ENCODE measurements at places on chromosomes 3 and 15. TPM values are rescaled to one million over a fixed set of nuclear protein-coding genes. Genes with fewer than 3 reads are reported as not detected.

Gene GRAMD2A
- 4.0 TPM for total RNA-seq

Gene TUBGCP5
- total RNA-seq, result 16.0 TPM

Gene NR2E3
- total RNA-seq, result 0.80 TPM

Gene SLC9A9
- total RNA-seq, result 11.7 TPM

Gene DLL4
- 17.9 TPM for total RNA-seq

Gene RTP1
- total RNA-seq, result not detected

Gene SAXO2
- 54.0 TPM for total RNA-seq

Gene MITF
- total RNA-seq, result 18.1 TPM

Gene RFTN1
- 50.8 TPM for total RNA-seq

Gene PAQR5
- 2.3 TPM for total RNA-seq

Gene LEO1
- 12.4 TPM for total RNA-seq

Gene SERPINI1
- total RNA-seq, result 18.3 TPM

Gene ACTRT3
- 3.2 TPM for total RNA-seq

GRCh38 chr15:55319537-55320237 lies 665 bp downstream of the PIGB start:
- H3K4me3 ChIP-seq, result peak overlapping the region; percentile 83
- no peaks in the 10 kb centered on the region for H3K27me3 ChIP-seq
- H3K27ac ChIP-seq, result peak overlapping the region; percentile 97
- peaks cover 6% of the 10 kb centered on the region for H3K4me1 ChIP-seq

DNA sequence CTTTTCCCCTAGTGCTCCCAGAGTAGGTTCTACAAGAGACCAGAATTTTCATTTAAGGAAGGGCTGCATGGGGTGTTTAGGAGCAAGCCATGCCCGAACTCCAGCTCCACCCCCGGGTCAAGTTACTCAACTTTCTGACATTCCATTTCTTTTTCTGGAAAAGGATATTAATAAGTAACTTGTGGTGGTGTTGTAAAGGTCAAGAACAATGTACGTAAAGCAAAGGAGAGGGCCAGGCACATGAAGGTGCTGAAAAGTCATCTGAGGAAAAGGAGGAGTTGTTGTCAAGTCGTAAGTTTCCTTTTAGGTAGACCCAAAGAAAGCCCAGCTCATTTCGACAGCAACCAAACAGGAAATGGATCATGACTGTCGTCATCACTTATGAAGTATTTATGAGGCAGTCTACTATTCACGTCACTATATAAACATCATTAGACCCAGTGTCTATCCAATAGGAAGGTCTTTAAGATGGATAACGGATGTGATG lies 319.6 kb upstream of the IL12A start:
- H3K36me3 ChIP-seq, result no peaks in the 10 kb centered on the region
- no peaks in the 10 kb centered on the region for H3K4me1 ChIP-seq
- no peak overlapping the region for H3K27ac ChIP-seq
- DNase-seq, result peak; percentile 6
- no peaks in the 10 kb centered on the region for H3K27me3 ChIP-seq
- no peak overlapping the region for H3K4me3 ChIP-seq

GRCh38 chr3:4834403-4834866 lies 144.8 kb upstream of the BHLHE40 start:
- no peaks in the 10 kb centered on the region for H3K4me1 ChIP-seq
- peaks cover 6% of the 10 kb centered on the region for H3K36me3 ChIP-seq
- no peak overlapping the region for H3K4me3 ChIP-seq

DNA sequence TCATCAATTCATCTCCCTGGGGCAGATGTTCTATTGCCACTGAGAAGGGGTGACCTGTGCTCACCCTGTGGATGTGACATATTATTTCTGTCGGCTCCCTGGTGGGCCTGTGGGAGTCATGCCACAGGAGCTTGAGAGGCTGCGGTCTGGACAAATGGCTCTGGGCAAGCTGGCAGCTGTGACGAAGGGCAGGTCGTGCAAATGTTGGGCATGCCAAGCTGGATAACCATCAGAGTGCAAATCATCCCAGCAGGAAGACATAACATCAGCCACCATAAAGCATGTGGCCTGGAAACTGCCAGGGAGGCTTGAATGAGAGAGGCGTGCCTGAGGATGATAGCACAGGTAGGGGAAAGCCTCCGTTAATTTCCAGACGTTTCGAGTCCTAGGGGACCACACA lies 45.3 kb upstream of the FAM3D start:
- H3K36me3 ChIP-seq, result no peaks in the 10 kb centered on the region
- DNase-seq, result no peak
- no peak overlapping the region for H3K4me3 ChIP-seq
- no peaks in the 10 kb centered on the region for H3K4me1 ChIP-seq

- no peak overlapping the region for H3K27ac ChIP-seq
- peaks cover 8% of the 10 kb centered on the region for H3K36me3 ChIP-seq
- peaks cover 25% of the 10 kb centered on the region for H3K4me1 ChIP-seq
Measured at GRCh38 chr15:78449220-78449999, 11.4 kb downstream of the IREB2 start.

GRCh38 chr15:50046867-50047266 lies 72.2 kb downstream of the ATP8B4 start:
- no peaks in the 10 kb centered on the region for H3K4me1 ChIP-seq
- DNase-seq, result no peak
- H3K27ac ChIP-seq, result no peak overlapping the region
- no peak overlapping the region for H3K4me3 ChIP-seq
- no peaks in the 10 kb centered on the region for H3K27me3 ChIP-seq
- H3K36me3 ChIP-seq, result no peaks in the 10 kb centered on the region

DNA sequence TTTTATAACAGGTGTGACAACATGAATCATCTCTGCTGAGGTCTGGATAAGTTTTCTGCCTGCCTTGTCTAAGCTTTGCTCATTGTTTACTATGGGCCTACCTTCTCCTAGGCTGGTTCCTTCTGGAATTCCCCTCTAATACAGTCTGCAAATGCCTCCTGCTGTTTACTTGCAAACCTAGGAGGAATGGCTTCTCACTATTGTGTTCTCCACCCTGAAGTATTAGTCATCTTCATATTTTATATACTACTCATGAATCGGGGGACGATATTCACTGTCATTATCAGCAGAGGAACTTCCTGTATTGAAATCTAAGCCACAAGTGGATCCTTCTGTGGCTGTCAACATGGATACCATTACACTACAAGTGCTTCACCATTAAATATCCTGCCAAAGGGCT lies 154.8 kb downstream of the PLCL2 start:
- peak overlapping the region; percentile 66 for H3K27ac ChIP-seq
- H3K27me3 ChIP-seq, result no peaks in the 10 kb centered on the region
- peaks cover 1% of the 10 kb centered on the region for H3K36me3 ChIP-seq
- no peak for DNase-seq

GRCh38 chr3:17841190-17841828 lies 98.9 kb upstream of the TBC1D5 start:
- no peaks in the 10 kb centered on the region for H3K4me1 ChIP-seq
- H3K27me3 ChIP-seq, result no peaks in the 10 kb centered on the region
- H3K27ac ChIP-seq, result no peak overlapping the region
- peak; percentile 75 for DNase-seq
- no peak overlapping the region for H3K4me3 ChIP-seq

- H3K36me3 ChIP-seq, result no peaks in the 10 kb centered on the region
- no peak overlapping the region for H3K27ac ChIP-seq
- H3K27me3 ChIP-seq, result no peaks in the 10 kb centered on the region
- no peaks in the 10 kb centered on the region for H3K4me1 ChIP-seq
Measured at GRCh38 chr3:153080778-153081240, 81.2 kb upstream of the RAP2B start.

DNA sequence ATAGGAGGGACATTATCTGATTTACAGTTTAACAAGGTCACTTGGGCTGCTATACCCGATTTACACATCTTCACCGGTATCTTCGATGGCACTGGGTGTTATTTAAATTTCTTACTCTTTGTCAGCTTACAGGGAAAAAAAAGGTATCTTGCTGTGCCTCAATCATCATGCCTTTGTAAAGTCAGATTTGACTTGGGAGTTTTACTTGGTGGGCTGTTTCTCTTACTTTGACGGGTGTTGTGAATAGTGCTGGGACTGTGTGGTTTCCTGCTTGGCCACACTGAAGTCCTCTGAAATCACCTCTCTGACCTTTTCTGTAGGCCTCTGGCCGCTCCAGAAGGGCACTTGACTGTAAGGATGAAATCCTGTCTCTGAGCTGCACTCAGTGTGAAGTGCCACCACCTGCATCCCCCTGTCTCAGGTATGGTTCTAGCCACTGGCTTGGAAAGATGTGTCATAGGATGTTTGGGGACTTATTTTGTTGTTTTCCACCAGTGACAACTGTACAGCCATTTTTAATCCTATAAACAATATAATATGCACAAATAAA lies 3.1 kb upstream of the SLC24A1 start:
- no peak for DNase-seq
- H3K27ac ChIP-seq, result no peak overlapping the region
- H3K27me3 ChIP-seq, result no peaks in the 10 kb centered on the region
- no peaks in the 10 kb centered on the region for H3K36me3 ChIP-seq
- peaks cover 7% of the 10 kb centered on the region for H3K4me1 ChIP-seq

- H3K36me3 ChIP-seq, result no peaks in the 10 kb centered on the region
- no peak overlapping the region for H3K4me3 ChIP-seq
- H3K4me1 ChIP-seq, result no peaks in the 10 kb centered on the region
- no peak for DNase-seq
Measured at GRCh38 chr3:4408958-4409357, 58.1 kb downstream of the SUMF1 start.

DNA sequence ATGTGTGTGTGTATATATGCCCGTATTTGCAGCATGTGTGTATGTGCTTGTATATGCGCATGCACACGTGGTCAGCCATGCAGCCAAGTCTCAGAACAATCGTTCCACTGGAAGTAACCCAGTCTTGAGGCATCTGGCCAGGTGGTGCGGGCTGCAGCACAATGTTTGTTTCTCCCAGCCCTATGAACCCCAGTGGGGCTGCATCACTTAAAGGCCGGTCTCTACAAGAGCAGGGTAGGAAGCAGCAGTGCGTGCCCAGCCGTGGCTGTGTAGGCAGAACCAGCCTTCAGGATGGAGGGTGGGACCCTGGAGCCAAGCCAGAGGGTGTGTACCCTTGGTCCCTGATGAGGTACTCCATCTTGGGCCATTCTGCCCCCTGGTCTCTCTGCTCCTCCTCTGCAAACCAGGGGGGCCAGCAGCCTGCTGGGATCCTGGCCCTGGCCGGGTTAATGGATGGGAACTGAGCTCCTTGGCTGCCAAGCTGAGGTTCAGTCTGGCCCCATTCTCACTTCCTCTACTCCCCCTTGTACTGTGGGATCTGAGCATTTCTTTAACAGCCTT lies 11.8 kb downstream of the KLF13 start:
- H3K4me3 ChIP-seq, result no peak overlapping the region
- no peak for DNase-seq
- H3K4me1 ChIP-seq, result peaks cover 24% of the 10 kb centered on the region
- H3K27me3 ChIP-seq, result no peaks in the 10 kb centered on the region
- peak overlapping the region; percentile 54 for H3K27ac ChIP-seq
- H3K36me3 ChIP-seq, result no peaks in the 10 kb centered on the region

- H3K4me1 ChIP-seq, result peaks cover 6% of the 10 kb centered on the region
- no peak overlapping the region for H3K27ac ChIP-seq
- H3K4me3 ChIP-seq, result no peak overlapping the region
- H3K36me3 ChIP-seq, result no peaks in the 10 kb centered on the region
Measured at GRCh38 chr15:39290711-39291435, 290.0 kb upstream of the THBS1 start.

DNA sequence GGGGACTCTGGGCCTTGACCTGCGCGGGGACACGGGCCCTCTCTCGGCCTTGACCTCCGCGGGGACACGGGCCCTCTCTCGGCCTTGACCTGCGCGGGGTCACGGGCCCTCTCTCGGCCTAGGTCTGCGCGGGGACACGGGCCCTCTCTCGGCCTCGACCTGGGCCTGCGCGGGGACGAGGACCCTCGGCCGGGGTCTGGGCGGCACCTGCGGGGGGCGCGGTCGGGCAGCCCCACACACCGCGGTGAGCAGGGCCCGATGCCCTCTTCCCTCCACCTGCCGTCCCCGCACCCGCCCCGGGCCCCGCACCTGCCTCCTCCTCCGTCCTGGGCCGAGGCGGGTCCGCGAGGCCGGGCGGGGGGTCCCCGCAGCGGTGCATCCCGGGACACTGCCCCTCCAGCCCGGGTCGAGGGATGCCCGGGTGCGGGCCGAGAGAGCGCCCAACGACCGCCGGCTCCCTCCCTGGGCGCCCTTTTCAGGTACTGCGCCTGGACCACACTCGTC lies 15.6 kb upstream of the CERS3 start:
- H3K4me3 ChIP-seq, result no peak overlapping the region
- no peak for DNase-seq
- peaks cover 6% of the 10 kb centered on the region for H3K27me3 ChIP-seq
- H3K27ac ChIP-seq, result no peak overlapping the region

DNA sequence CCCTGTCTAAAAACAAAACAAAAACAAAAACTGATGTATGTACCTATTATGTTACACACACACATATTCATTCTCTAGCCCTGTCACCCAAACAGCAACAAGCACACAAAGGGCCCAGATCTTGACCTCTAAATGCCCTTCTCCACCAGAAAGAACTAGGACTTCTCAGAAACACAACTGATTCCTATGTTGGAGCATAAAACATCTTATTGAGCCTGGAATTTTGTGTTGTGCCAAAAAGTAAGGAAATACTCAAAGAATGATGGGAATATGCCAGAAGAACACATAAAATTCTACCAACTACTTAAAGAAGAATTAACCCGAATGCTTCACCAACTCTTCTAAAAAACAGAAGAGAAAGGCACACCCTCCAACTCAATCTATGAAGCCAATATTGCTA lies 66.7 kb upstream of the OCA2 start:
- no peak for DNase-seq
- no peaks in the 10 kb centered on the region for H3K27me3 ChIP-seq
- H3K4me1 ChIP-seq, result no peaks in the 10 kb centered on the region

GRCh38 chr3:117103675-117104074 lies 394.1 kb downstream of the TUSC7 start:
- DNase-seq, result no peak
- H3K36me3 ChIP-seq, result no peaks in the 10 kb centered on the region
- no peak overlapping the region for H3K27ac ChIP-seq
- no peaks in the 10 kb centered on the region for H3K27me3 ChIP-seq
